ENCODE measurements at places on chromosomes 7 and 10.

DNA sequence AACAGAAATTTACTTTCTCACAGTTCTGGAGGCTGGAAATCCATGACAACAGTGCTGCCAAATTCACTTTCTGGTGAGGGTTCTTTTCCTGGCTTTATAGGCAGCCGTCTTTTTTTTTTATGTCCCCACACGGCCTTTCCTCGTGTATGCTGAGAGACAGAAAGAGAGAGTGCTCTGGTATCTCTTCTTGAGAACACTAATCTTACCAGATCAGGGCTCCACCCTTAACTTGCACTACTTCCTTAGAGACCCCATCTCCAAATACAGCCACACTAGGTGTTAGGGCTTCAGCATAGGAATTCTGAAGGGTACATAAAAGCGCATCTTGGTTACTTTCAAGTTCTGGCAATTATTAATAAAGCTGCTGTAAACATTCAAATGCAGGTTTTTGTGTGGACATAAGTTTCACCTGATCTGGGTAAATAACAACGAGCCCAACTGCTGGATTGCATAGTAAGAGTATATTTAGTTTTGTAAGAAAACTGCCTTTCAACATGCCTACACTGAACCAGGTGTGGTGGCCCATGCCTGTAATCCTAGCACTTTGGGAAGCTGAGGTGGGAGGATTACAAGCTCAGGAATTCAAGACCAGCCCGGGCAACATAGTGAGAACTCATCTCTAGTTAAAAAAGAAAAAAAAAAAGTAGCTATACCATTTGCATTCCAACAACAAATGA lies 8.2 kb upstream of the C1GALT1 start:
- DNase-seq, result no peak

- peak; percentile 61 for DNase-seq
Measured at GRCh38 chr7:2403718-2404648, 572 bp downstream of the CHST12 start.

GRCh38 chr10:6050801-6051445 lies 11.2 kb downstream of the IL2RA start:
- peak; percentile 81 for DNase-seq

GRCh38 chr7:105178928-105179541 lies 165.0 kb downstream of the KMT2E start:
- no peak for DNase-seq

DNA sequence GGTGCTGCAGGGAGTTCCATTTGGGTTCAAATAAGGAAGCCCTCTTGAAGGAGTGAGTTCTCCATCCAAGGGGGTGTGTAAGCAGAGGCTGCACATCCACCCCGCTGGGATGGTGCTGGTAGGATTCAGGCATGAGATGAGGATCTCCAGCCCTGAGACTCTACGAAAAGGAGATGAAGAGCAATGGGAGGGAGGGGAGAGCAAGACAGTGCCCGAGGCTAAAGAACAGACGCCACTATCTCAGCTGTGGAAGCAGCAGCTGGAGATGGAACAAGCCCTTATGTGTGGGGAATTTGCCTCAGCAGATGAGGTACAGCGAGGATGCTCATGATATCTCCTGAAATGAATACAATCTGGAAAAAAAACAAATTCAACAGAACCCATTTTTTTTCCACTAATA lies 28.1 kb upstream of the MYL10 start:
- DNase-seq, result no peak

GRCh38 chr7:1742555-1743303 lies 72.7 kb downstream of the ELFN1 start:
- DNase-seq, result no peak

DNA sequence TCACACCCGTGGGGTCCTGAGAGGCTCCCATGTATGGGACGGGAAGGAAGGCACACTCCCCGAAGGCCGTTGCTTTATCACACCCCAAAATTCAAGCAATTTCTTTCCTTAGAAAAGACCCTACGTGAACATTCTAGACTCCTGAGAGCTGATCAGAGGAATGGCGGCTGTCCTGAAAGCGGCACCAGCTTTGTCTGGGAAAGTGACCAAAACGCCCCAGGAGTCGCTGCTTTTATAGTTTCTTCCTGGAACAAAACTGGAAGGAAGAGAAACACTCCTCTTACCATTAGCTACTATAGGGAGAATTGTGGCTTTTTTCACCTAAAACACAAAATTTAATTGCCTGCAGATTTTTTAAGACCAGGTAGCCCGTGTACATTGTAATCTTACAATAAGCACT lies 261.8 kb upstream of the RNF32 start:
- no peak for DNase-seq

- DNase-seq, result no peak
Measured at GRCh38 chr7:56110611-56111010, 4.3 kb upstream of the CHCHD2 start.

- no peak for DNase-seq
Measured at GRCh38 chr10:71659111-71659634, 60.4 kb downstream of the C10orf105 start.

DNA sequence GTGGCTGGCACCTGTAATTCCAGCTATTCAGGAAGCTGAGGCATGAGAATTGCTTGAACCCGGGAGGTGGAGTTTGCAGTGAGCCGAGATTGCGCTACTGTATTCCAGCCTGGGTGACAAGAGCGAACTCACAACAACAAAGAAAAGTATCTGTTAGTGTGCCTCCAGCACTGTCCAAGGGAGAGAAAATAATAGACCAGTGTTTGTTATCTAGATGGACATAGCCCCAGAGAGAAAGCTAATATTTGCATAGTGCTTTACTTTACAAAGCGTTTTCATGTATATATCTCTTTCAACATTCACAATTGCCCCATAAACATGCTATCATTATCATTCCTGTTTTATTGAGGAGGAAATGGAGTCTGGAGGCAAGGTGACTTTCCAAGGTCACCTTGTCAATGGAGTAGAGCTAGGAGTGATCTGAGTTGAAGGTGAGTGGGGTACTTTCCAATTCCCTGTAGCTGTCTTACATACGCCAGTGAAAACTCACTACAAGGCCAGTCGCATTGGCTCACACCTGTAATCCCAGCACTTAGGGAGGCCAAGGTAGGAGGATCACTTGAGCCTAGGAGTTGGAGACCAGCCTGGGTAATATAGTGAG lies 49.7 kb upstream of the KIF5B start:
- DNase-seq, result no peak

DNA sequence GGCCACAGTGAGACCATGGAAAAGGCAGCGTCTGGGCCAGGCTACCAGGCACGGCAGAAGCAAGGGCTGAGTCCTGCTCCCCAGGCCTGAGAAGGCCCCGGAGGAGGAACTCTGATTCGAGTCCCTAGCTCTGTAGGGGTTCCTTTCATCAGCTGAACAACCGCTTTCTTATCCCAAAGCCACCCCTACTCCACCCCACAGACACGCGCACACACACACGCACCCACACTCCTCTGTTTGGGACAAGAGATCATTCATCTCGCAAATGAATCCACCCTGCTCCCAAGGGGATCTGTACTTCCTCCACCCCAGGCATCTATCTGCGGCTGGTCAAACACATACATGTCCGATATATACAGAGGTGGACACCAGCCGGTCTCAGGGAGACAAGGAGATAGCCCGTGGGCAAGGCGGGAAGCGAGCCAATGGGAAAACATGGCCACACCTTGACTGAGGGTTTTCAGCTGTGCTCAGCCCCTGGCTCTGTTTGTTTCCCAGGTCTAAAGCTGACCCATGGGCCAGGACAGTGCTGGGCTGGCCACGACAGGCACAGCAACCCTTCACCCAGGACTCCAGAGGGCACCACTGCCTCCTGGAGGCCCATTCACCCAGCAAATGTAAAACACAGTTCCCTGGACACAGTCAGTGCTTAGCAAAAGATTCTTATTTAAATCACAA lies 7.3 kb downstream of the ZCCHC24 start:
- DNase-seq, result no peak

DNA sequence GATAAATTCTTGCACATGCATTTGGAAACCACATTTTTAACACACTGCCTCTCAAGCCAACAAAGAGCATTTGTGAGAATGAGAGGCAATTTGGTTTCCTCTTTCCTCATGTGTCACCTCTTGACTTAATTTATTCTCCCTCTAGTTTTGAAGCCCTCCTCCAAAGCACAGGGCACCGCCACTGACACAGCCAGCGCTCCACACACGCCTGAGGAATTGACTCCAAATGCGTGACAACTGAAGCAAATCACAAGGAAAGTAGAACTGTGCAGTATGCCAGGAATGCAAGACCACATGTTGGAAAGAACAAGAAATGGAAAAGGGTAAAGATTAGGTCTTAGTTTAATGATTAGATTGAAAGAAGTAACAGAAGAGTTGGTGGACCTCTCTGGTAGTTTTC lies 173.3 kb downstream of the LSM5 start:
- no peak for DNase-seq

DNA sequence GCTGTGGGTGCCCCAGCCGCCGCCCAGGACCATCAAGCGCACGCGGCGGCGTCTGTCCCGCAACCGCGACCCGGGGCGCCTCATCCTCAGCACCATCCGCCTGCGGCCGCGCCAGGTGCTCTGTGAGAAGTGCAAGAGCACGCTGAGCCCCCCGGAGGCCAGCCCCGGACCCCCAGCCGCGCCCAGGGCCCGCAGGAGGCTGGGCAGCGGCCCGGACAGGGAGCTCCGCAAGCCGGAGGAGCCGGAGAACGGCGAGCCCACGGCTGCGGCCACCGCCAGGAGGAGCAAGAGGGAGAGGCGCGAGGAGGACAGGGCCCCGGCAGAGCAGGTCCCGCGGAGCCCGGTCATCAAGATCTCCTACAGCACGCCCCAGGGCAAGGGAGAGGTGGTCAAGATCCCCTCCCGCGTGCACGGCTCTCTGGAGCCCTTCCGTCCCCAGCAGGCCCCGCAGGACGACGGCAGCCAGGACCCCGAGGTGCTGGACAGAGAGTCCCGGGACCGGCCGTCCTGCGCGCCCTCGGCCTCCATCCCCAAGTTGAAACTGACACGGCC lies 8.0 kb downstream of the PWWP2B start:
- DNase-seq, result no peak

DNA sequence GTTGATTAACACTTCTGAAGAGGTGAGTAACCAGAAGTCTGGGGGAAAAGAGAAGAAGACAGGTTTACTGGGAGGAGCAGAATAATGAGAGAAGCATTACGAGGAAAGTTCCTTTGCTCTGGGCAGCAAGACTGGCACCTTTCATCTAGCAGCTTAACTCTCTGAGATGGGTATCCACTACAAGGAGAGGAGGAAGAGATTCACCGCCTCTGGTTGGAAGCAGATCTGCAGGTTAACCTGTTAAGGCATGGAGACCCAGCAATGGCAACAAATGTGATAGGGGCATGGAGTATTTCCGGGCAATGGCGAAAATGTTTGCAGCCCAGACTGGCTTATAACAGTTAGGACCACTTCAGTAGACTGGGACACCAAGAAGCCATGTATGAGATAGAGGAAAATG lies 162.2 kb downstream of the TFEC start:
- no peak for DNase-seq

DNA sequence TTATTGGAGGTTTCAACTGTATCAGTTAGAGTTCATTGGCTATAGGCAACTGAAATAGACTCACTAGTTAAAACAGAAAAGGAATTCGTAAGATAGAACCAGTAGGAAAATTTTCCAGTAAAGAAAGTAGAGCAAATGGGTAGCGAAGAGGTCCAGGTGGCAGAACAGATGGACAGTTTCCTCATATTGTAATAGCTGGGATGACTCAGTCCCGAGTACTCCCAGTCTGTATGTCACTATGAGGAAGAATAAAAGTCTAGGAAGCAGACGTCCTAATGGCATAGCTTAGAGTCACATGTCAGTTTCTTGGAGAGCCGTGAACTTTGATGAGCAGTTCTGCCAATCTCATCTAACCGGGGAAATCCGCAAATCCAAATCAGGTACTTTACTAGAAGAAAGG lies 95.3 kb downstream of the RNF32 start:
- no peak for DNase-seq

- no peak for DNase-seq
Measured at GRCh38 chr7:107007007-107007891, 37.3 kb upstream of the PRKAR2B start.

GRCh38 chr7:141128506-141128905 lies 54.6 kb downstream of the TMEM178B start:
- DNase-seq, result no peak

DNA sequence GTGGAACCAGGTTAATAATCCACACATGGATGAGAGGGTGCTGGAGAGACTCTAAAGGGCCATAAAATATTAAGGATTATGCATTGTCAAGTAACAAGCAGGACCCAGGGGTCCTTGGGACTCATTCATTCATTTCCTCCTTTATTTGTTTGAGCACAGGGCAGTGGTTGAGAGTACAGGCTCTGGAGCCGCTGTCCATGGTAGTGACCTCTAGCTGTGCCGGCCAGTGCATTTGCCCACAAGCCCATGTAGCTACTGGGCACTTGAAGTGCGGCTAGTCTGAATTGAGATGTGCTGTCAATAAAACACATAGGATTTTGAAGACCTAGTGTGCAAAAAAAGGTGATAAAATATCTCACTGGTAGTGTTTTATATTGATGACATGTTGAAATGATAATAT lies 137.6 kb downstream of the C10orf105 start:
- DNase-seq, result no peak

- DNase-seq, result peak; percentile 43
Measured at GRCh38 chr10:43203448-43204041, 63.3 kb downstream of the RASGEF1A start.

DNA sequence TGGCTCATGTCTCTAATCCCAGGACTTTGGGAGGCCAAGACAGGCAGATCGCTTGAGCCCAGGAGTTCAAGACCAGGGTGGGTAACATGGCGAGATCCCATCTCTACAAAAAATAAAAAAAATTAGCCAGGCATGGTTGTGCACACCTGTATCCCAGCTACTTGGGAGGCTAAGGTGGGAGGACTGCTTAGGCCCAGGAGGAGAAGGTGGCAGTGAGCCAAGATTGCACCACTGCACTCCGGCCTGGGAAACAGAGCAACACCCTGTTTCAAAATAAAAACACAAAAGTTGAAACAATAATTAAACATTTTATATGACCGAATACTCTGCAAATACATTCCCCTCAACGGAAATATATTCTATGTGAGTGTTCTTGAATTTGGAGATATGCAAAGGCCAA lies 40.3 kb downstream of the JMJD1C start:
- DNase-seq, result no peak

DNA sequence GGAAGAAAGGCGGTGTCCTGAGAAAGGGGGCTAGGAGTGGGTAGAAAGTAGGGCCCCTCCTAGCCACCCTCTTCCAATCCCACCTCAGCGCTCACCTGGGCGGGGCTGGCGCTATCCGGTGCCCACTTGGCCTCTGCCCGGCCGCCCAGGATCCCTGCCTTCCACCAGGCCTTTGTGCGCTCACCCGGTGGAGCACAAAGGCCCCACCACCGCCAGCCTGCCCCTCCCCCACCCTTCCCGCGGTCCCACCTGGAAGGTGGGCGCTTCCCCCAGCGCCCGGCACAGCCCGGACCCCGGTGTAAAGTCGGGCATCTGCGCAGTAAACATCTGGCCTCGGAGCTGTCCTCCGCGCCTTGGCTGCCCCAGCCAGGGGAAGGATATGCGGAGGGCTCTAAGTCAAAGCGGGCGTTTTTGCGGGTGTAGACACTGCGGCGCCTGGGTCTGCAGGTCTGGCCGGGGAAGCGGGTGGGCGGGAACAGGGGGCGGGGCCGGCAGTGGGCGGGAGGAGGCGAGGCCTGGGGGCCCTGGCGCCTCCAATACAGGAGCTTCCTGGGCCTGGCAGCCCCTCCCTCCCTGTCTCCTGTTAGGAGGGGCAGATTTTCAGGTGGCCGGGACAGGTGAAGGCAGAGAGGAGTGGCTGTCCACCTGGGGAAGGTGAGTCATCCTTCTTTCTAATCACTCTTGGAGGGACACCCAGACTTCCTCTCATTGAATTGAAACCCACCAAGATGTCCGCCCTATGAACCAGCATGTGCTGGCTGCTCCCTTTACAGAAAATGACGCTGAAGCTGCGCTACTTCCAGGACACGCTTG lies 49.3 kb downstream of the PNLIPRP2 start:
- DNase-seq, result no peak

- DNase-seq, result no peak
Measured at GRCh38 chr10:79942261-79943185, 6.4 kb downstream of the SFTPD start.

All from left lobe of liver (tissue), 2 donors.